Fibroblast of skin of back (primary cell): ENCODE measurements at places on chromosomes 3 and 15.

- no peak for DNase-seq
Measured at GRCh38 chr3:12999147-13000140, 73.8 kb downstream of the IQSEC1 start.

GRCh38 chr3:2937055-2937454 lies 173.1 kb downstream of the IL5RA start:
- no peak for DNase-seq

DNA sequence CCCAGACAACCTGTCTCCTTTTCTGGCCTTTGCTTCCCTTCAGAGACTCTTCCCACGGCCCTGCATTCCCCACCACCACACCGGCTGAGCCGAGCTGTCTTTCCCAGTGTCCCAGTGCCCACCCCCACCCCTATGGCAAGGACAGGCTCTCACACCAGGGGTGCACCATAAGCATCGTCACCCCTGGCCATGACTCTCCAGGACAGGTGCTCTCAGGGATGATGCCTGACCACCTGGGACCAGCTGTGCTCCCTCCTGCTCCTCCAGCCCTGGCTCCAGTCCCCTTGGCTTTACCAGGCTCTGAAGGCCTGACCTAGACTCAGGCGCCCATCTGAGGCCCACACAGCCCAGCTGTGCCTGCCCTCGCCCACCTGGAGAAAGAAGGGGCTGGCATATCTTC lies 17.6 kb upstream of the SEMA3F start:
- DNase-seq: no peak

GRCh38 chr15:39837454-39837853 lies 54.8 kb upstream of the FSIP1 start:
- DNase-seq: no peak

GRCh38 chr3:19254189-19254588 lies 105.9 kb downstream of the KCNH8 start:
- DNase-seq: no peak

DNA sequence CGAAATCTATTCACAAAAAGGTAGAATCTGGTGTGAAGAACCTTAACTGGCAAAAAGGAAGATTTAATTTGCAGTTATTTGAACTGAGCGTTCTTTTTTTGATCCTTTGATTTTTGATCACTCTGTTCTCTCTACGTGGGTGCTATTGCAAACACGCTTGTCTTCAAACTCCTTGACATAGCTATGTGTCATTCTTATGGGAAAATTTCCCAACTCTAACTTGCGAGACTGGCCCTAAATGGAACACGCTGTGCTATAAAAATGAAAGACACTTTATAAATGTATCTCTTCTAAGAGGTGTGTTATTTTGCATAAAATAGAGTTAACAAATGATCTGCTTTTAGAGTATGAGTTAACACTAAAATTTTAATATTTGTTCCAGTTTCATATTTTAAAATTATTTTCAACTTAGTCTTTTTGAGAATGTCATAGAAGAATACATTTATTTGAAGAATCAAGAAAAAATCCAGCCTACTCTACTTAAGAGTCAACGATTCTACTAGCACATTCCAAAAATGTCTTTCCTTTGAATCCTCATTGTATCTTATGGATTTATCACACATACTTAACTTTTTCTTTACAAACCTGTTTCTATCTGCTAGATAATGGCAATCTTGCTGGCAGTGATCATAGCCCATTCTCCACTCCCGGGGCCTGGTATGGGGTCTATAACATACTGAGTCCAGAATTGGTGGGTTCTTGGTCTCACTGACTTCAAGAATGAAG lies 610.0 kb upstream of the TBL1XR1 start:
- no peak for DNase-seq

GRCh38 chr3:157261000-157261399 lies 101.1 kb upstream of the CCNL1 start:
- peak; percentile 87 for DNase-seq
